ENCODE measurements at places on chromosomes 3 and 15. TPM values are rescaled to one million over a fixed set of nuclear protein-coding genes. Genes with fewer than 3 reads are reported as not detected.

DNA sequence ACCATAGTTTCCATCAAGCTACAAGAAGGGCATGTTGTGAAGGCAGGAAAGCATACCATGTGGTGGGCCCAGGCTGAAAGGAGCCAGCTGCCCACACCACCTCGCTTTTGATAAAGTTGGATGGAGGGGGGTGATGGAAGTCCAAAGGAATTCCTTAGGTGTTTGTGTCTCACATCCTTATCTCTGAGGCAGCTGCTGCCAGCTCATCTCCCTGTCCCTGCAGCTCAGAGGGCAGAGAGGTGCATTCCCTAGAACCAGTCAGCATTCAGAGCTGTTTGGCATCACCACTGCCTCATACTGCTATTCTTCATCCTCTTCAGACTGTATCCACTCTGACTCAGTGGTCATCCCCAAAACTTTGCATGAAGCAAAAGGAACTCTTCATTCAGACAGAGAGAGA, 141.5 kb upstream of the BFSP2 start:
- no peaks in the 10 kb centered on the region for H3K36me3 ChIP-seq
- H3K4me3 ChIP-seq, result no peak overlapping the region
- DNase-seq, result no peak
- H3K27me3 ChIP-seq, result no peaks in the 10 kb centered on the region

The ANKUB1 gene
- total RNA-seq, result 6.7 TPM

DNA sequence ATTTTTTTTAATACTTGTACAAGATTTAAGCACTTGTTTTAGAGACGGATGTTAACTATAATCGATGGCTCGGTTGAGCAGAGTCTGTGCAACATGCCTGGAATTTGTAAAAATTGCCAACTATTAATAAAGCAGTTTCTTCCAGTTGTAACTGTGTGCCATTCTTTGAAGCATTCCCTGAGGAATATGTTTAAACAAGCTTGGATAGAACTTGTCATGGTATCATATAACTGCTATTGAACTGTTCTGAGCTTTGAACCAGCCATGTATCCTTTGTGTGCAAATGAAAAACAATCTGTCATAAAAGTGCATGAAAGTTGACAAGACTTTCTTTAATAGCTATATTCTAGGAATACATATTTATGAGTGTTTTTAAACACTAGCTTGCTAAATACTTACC, 45.8 kb upstream of the UBE2E2 start:
- no peaks in the 10 kb centered on the region for H3K27me3 ChIP-seq
- H3K4me1 ChIP-seq, result no peaks in the 10 kb centered on the region
- H3K36me3 ChIP-seq, result no peaks in the 10 kb centered on the region
- no peak for DNase-seq
- H3K27ac ChIP-seq, result no peak overlapping the region

The GATA2 gene
- total RNA-seq, result 37.0 TPM

DNA sequence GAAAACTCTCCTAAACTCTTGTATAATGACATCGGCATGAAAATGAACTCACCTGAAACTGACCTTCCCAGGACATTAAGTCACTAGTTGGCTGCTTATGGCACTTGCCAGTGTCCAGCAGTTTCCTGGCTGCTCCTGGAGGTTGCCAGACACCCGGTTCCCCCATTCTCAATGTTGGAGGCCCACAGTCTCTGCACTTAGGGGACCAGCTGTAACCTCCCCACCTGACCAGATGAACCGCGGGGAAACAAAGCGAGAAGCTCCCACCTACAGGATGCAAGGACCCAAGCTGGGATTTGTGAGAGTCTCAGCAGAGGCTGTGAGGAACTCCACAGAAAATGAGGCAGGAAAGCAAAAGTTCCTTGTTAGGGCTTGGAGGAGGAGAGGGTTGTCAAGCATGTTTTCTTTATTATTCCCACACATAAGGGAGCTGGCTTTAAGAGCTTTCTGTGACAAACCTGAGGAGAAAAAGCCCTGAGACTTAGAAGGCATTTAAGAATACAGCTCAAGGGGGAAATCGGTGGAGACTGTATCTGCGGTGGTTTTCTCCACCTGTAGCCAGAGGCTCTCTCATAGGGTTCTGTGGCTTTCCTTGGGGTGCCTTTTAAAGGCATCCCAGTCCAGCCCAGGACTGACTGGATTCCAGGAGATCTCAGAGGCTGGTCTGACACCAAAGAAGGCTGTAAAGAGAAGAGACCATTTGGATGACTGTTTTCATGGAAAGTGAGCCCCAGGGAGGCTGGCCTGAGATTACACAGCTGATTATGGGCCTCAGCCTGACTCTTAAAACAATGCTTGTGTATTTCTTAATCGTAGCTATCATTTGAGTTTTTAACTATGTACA, 4.6 kb downstream of the TPM1 start:
- H3K4me3 ChIP-seq, result no peak overlapping the region
- H3K27ac ChIP-seq, result no peak overlapping the region

DNA sequence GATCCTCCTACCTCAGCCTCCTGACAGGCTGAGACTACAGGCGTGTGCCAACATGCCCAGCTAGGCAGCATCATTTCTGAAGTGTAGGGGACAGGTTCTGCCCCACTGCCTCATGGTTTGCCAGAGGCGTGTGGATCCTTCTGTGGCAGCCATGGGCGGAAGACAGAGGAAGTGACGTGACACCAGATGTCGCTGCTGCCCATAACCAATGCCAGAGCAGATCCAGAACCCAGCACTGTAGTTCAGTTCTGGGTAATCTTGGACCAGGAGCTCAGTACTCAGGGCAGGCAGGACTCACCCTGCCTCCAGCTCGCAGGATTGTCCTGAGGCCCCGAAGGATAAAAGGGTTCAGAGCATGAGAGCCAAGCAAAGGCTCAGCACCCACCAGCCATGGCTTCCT, 8.2 kb downstream of the RBPMS2 start:
- no peaks in the 10 kb centered on the region for H3K4me1 ChIP-seq
- H3K27ac ChIP-seq, result no peak overlapping the region
- H3K27me3 ChIP-seq, result no peaks in the 10 kb centered on the region
- H3K36me3 ChIP-seq, result no peaks in the 10 kb centered on the region
- DNase-seq, result no peak

GRCh38 chr3:197353867-197354567, 55.6 kb upstream of the DLG1 start:
- H3K27ac ChIP-seq, result peak overlapping the region; percentile 1
- no peak for DNase-seq
- peaks cover 39% of the 10 kb centered on the region for H3K4me1 ChIP-seq
- no peaks in the 10 kb centered on the region for H3K36me3 ChIP-seq
- no peaks in the 10 kb centered on the region for H3K27me3 ChIP-seq
- no peak overlapping the region for H3K4me3 ChIP-seq

DNA sequence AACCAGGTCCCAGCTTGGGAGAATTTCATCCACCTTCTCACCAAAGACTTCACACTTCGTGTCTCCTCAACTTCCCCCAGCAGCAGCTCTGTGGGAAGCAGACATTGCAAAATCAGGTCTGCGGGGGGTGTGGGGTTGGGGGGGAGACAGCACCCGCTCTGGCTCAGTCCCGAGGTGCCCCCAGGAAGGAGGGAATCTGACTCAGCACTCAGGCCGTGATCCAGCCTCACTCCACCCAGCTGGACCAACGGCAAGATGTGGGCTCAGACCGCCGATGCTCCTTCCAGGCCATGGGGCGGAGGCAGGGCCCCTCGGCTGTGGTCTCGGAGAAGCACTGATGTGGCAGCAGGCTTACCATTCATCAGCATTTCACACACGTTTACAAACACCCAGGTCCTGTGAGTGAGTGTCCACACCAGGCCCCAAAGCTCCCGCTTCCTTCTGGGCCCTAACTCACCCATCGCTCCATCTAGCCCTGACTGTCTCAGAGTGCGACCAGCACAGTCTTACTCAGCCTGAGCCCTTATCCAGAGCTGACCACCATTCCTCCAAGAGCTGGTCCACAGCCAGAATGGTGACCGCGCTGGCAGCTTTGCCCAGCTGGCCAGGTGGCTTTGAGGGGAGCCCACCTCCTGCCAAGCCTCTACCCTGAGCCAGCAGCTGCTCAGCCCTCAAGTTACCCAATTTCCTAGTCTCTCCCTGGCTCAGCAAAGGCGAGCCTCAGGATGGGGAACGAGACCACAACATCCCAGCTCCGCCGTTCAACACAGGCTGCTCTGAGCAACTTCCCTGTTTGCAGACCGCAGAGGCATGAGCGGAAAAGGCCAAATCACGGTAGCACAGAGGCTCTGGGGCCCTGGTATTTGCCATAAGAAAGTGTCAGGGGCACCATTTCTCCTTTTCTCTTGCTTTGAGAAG, 3.3 kb downstream of the STAB1 start:
- H3K27me3 ChIP-seq, result no peaks in the 10 kb centered on the region
- H3K36me3 ChIP-seq, result peaks cover 10% of the 10 kb centered on the region
- peaks cover 20% of the 10 kb centered on the region for H3K4me1 ChIP-seq
- no peak overlapping the region for H3K4me3 ChIP-seq

DNA sequence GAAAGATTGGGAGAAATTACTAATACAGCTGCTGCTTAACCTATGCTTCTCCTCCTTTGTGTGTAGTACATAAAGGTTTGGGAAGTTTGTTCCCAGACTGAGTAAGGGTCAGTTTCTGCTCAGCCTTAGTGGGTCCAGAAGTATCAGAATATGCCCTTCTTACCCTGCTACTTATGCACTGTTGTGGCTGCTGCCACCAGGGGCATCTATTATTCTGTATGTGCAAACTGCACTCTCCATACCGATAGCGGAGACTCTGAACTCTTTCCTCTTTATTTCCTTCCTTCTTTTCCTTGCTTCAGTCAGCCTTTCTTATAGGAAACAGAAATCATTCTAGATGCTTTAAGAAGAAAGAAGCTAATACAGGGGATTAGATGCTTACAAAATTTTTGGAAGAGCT, 4.0 kb downstream of the NEDD4 start:
- H3K4me3 ChIP-seq, result no peak overlapping the region
- no peak overlapping the region for H3K27ac ChIP-seq
- H3K36me3 ChIP-seq, result no peaks in the 10 kb centered on the region
- peaks cover 5% of the 10 kb centered on the region for H3K4me1 ChIP-seq
- no peak for DNase-seq
- no peaks in the 10 kb centered on the region for H3K27me3 ChIP-seq

GRCh38 chr15:93072011-93072410, 17.0 kb downstream of the RGMA start:
- peak overlapping the region; percentile 49 for H3K4me3 ChIP-seq
- no peaks in the 10 kb centered on the region for H3K27me3 ChIP-seq
- H3K27ac ChIP-seq, result no peak overlapping the region

- H3K27ac ChIP-seq, result no peak overlapping the region
- H3K36me3 ChIP-seq, result no peaks in the 10 kb centered on the region
- H3K27me3 ChIP-seq, result no peaks in the 10 kb centered on the region
- H3K4me3 ChIP-seq, result no peak overlapping the region
- H3K4me1 ChIP-seq, result no peaks in the 10 kb centered on the region
Observed at GRCh38 chr15:94453227-94453988, 222.0 kb downstream of the MCTP2 start.

The NEK10 gene
- 20.3 TPM for total RNA-seq

GRCh38 chr15:94480289-94480834, 249.0 kb downstream of the MCTP2 start:
- no peaks in the 10 kb centered on the region for H3K27me3 ChIP-seq
- H3K4me1 ChIP-seq, result no peaks in the 10 kb centered on the region
- no peak overlapping the region for H3K27ac ChIP-seq
- peak; percentile 79 for DNase-seq
- no peak overlapping the region for H3K4me3 ChIP-seq
- peaks cover 4% of the 10 kb centered on the region for H3K36me3 ChIP-seq

DNA sequence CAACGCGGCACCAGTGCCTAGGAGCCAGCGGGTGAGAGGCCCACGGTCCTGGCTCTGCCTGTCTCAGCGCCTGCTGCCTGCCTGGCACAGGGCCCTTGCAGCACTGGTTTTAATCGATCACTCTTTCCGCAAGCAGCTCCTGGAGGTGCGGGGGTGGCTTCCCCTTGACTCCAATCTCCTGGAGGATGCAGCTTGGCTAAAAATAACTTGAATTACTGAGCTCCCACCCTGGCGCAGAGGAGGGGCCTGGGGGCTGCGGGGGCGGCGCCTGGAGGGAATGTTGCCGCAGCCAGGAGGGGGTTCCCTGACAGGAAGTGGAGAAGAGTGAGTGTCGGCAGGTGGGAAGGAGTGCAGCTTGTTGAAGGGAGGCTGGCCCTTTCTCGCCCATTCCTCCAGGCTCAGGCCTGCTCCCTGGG, 9.9 kb upstream of the RPL29 start:
- H3K27ac ChIP-seq, result peak overlapping the region; percentile 57
- H3K27me3 ChIP-seq, result no peaks in the 10 kb centered on the region
- H3K36me3 ChIP-seq, result no peaks in the 10 kb centered on the region
- DNase-seq, result peak; percentile 42
- H3K4me1 ChIP-seq, result peaks cover 15% of the 10 kb centered on the region

GRCh38 chr3:126908752-126909275, 74.1 kb upstream of the PLXNA1 start:
- DNase-seq, result no peak
- no peaks in the 10 kb centered on the region for H3K4me1 ChIP-seq
- no peaks in the 10 kb centered on the region for H3K36me3 ChIP-seq

- H3K4me3 ChIP-seq, result no peak overlapping the region
- no peaks in the 10 kb centered on the region for H3K27me3 ChIP-seq
- no peaks in the 10 kb centered on the region for H3K4me1 ChIP-seq
- no peak overlapping the region for H3K27ac ChIP-seq
Observed at GRCh38 chr3:33186524-33187367, 31.9 kb downstream of the SUSD5 start.

- no peak overlapping the region for H3K4me3 ChIP-seq
- H3K4me1 ChIP-seq, result no peaks in the 10 kb centered on the region
- no peaks in the 10 kb centered on the region for H3K27me3 ChIP-seq
- no peak overlapping the region for H3K27ac ChIP-seq
- DNase-seq, result peak; percentile 14
Observed at GRCh38 chr3:82978368-82978767, 1216.9 kb upstream of the GBE1 start.

DNA sequence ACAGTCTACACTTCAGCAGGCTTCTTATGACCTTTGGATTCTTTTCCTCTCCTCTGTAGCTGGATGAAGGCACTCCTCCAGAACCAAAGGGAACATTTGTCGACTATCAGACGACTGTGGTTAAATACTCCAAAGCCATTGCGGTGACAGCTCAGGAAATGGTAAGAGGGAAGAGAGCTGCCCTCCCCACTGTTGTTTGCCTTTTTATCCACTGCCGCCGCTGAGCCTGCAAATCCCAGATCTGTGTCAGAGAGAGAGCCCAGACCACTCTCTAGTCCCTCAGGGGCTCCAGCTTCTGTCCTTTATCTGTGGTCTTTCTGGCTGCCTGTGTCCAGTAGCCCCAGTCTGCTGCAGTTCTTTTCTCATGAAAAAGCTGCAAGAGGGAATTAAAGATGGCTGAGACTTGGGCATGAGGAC, 261.5 kb upstream of the TPM1 start:
- peaks cover 4% of the 10 kb centered on the region for H3K36me3 ChIP-seq
- H3K27ac ChIP-seq, result no peak overlapping the region
- peaks cover 6% of the 10 kb centered on the region for H3K4me1 ChIP-seq
- H3K4me3 ChIP-seq, result no peak overlapping the region
- no peaks in the 10 kb centered on the region for H3K27me3 ChIP-seq
- no peak for DNase-seq

The MST1R gene
- total RNA-seq, result 54.8 TPM

GRCh38 chr3:141116721-141117120, 65.6 kb downstream of the SPSB4 start:
- peak overlapping the region; percentile 24 for H3K27ac ChIP-seq
- H3K4me1 ChIP-seq, result no peaks in the 10 kb centered on the region
- no peak overlapping the region for H3K4me3 ChIP-seq

The DPH6 gene
- 20.9 TPM for total RNA-seq
